ENCODE measurements at places on chromosomes 5 and 9. TPM values are rescaled to one million over a fixed set of nuclear protein-coding genes. Genes with fewer than 3 reads are reported as not detected.

DNA sequence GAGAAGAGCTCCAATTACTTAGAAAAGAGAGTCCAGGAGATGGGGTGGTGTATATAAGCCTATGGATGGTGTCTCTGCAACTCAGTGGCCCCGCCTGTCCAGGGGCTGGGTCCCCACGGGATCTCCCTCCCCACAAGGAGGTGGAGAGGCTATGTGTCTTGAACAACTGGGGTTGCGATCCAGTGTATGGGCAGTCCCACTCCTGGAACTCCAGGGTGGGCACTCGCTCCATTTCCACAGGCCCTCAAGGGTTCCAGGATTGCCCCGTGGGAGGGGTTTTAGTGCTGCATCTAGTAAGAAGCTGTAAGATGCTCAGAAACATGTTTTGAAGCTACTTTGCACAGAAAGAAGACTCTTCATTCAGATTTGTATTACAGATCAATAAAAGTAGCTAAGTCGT lies 558 bp upstream of the SMAD5 start:
- peak; percentile 46 for DNase-seq

Gene CTNND2
- 1.2 TPM for total RNA-seq

Gene SLCO6A1
- total RNA-seq = not detected

DNA sequence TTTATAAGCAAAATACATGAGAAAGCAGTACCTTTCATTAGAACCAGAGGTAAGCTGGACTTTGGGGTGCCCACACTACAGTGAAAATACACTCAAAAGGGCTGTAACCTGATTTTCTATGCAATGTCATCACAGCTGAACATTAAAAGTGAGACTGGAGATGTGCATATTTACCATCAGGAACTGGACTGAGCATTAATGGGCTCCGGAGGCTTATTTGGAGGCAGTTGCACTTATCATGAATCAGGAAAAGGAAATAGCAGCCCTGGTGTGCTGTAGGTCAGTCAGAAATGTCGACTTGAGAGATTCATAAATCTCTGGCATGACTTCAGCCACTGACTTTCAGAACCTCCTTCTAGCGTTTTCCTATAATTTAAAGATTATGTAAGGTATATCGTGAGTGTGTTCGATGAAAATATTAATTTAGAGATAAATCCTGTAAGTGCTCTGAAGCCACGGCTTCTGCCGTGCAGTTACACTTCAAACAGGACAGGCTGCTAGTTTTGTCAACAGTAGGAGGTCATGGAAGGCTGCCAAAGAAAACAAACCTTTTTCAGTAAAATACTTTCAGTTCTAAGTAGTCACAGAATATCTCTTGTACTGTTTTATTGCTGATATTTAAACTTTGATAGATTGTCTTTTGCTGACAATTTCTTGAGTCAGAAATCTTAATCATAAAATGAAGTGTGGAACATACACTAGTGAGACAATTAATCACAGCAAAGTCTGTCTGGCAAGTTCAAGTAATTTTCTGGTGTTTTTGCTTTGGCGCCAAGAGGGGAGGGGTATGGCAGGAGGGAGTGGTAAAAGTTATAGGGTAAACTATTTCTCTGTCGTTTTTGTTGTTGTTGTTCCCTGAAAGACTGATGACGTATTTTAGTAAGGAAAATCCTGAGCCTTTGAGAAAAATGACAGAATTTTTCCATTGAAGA lies 939.7 kb downstream of the NR2F1-AS1 start:
- DNase-seq = no peak

DNA sequence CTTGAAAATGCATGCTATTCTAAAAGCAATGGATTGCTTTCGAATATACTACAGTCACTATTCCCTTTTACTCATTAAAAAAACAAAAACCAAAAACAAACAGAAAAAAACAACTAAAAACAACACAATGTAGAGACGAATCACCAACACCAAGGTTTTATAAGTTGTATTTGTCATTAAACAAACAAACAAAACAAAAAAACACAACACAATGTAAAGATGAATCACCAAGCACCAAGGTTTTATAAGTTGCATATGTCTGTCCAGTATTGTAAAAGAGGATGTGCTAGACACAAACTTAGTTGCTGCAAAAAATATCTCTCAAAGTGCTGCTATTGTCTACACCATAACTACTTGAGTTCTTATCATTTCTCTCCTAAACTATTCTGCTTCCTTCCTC lies 1269.2 kb downstream of the EFNA5 start:
- no peak for DNase-seq

Gene SGTB
- total RNA-seq = 12.0 TPM

GRCh38 chr5:170809551-170809950 lies 26.0 kb downstream of the GABRP start:
- DNase-seq = peak; percentile 66

DNA sequence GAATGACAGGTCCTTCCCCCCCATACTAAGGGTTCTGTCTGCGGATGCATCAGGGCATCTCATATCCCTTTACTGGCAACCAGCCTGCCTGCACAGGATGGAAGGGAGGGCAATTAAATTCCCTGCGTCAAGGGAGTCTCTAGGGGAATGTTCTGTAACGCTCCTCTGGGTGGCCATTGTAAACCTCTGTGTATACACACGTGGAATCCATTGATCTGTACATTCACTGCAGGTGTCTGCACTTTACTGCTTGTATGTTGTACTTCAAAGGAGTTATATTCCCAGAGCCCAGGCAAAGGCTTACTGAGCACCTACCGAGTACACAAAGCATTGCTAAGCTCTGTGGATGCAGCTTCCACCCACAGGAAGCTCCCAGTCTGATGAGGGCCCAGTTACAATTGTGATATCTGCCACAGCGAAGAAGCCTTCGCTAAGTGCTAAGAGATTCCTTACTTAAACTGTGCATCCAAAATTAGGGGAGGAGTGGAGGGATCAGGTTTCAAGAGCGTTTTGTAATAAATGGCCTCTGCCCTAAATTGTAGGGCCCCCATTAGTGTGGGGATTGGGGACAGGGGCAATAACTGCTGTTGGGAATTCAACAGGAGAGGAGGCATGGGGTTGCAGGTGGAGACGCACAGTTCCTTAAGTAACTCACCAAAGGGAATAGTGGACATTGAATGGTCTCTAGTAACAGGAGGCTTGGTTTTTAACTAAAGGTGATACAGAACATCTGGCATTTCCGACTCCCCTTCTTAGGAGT lies 1.5 kb upstream of the RETREG1 start:
- no peak for DNase-seq

DNA sequence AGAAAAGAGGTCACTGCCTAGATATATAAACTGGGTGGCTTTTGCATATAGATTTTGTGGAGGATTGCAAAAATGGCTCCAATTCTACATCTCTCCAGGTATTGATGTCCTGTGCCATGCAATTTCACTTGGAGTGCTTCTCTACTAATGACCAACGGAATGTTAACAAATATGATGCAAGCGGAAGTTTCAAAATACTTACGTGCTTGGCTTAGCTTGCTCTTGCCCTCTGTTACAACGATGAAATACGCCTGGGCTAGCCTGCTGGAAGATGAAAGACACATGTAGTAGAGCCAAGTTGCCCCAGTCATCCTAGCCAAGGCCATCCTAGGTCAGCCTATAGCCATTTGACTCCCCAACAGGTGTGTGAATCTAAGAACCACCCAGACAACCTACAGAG lies 3.6 kb upstream of the POC5 start:
- DNase-seq = peak; percentile 14

Gene DDX4
- 0.26 TPM for total RNA-seq

Gene OR1Q1
- not detected for total RNA-seq

- no peak for DNase-seq
Measured at GRCh38 chr9:91458906-91459305, 35.3 kb upstream of the NFIL3 start.

Gene TLX3
- total RNA-seq = not detected

GRCh38 chr5:133290669-133291240 lies 238.9 kb downstream of the HSPA4 start:
- DNase-seq = no peak

Gene LECT2
- 0.70 TPM for total RNA-seq

DNA sequence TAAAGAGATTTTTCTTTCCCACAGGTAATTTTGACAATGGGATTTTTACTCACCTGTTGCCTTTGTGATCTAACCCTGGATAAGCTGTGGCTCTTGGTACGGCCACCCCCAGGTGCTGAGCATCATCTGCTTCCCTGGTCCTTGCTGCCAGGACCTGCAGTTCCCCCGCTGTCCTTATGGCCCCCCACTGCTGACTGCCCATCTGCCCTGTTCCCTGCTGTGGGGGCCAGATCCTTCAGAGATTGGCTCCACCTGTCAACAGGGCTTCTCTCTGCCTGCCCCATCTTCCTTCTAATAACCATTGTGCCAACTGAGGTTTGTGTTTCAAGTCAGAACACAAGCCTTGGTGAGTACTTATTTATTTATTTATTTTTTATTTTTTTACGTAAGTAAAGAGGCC lies 183.3 kb downstream of the MAPKAP1 start:
- no peak for DNase-seq

Gene PIP5KL1
- 3.8 TPM for total RNA-seq

GRCh38 chr9:136242918-136243525 lies 2.6 kb downstream of the QSOX2 start:
- DNase-seq = no peak

DNA sequence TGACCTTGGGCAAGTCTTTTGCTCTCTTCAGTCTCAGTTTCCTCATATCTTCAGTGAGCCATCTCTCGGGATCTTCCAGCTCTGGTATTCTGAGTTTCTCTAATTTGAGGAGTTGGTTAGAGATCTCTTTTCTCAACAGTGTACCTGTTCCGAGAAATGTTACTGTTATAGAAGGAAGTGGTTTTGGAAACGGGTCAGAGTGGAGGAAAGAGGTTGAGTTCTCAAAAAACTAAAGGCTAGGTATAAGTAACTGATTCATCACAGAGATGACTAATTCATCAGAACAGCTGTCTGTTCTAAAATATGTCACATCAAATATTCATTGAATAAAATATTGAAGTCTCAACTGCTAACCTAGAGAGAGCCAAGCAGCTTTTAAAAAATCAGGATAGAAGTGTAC lies 106.6 kb downstream of the PALM2AKAP2 start:
- DNase-seq = no peak

Gene CCDC180
- total RNA-seq = 5.9 TPM

Gene GPR150
- 0.21 TPM for total RNA-seq

DNA sequence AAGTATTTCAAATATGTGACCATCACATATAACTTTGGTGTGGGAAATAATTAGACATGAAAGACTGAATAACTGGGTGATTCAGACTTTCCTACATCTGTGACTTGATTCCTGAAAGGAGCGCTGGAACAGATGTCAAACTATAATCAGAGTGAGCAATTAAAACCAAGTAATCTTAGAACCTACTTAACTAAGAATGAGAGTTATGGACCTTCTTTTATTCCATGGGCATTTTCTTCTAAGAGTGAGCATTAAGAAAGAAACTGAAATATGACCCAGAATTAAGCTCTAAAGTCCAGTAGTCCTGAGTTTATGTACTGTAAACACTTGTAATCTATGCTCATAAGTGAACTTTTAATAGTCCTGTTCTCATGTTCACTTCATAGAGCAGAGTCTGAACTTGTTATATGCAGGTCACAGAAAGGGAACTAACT lies 68.4 kb downstream of the PAM start:
- DNase-seq = no peak

DNA sequence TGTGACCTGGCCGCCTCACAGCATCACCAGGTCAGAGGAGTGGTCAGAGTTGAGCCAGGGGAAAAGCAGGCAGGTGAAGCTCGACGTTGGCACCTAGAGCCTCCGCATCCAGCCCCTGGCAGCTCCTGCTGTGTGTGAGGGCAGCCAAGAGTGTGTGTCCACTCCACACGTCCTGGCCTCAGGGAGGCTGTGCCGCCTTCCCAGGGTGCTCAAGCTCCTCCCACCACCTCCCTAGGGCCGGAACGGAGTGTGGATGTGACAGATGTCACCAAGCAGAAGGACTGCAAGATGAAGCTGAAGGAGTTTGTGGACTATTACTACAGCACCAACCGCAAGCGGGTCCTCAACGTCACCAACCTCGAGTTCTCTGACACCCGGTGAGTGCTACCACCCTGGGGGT lies 72.5 kb downstream of the PHF2 start:
- DNase-seq = no peak

DNA sequence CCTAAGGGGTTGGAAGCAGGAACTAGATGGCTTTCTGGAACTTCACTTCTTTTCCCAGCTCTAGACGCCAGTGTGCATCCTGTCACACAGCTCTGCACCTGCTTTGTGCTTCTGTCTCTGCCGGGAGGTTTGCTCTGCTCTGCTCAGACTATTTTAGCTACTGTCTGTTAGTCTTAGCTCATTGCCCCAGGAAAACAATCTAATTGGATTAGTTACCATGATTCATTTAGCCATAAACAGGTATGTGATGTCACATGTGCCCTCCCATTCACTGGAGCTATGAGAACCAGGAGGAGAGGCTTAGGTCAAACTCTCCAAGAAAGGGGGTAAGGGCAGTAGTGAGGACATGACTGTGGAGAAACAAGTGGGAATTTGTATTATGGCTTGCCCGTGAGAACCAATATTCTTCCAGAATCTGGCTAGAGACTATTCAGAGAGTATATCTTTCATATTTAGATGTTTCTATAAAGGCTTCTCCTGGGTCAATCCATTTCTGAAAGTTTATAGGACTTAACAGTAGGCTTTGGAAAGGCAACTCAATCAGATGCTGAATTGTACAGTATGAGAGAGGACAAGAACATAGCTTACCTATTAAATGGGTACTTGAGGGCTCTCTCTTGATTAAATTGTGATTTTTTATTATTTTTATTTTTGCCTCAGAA lies 22.4 kb upstream of the NREP start:
- DNase-seq = no peak

Gene LHX3
- total RNA-seq = 1.1 TPM

GRCh38 chr5:95113489-95113888 lies 171.4 kb downstream of the MCTP1 start:
- peak; percentile 39 for DNase-seq

- DNase-seq = peak; percentile 26
Measured at GRCh38 chr9:133787754-133788025, 49.5 kb upstream of the SARDH start.

Gene ZNF79
- total RNA-seq = 9.3 TPM

- DNase-seq = no peak
Measured at GRCh38 chr9:134167530-134167931, 3.2 kb upstream of the RNU6ATAC start.

Gene SPEF2
- 4.0 TPM for total RNA-seq

GRCh38 chr5:63500242-63500641 lies 462.0 kb downstream of the HTR1A start:
- DNase-seq = no peak

Data from Caco-2 (cell line).